ENCODE measurements at places on chromosomes 4 and X. TPM values are rescaled to one million over a fixed set of nuclear protein-coding genes. Genes with fewer than 3 reads are reported as not detected.

Gene NSG1
- total RNA-seq, result 11.4 TPM

Gene AWAT2
- total RNA-seq, result not detected

Gene BMP3
- total RNA-seq, result not detected

Gene HAND2
- not detected for total RNA-seq

Gene RNF128
- not detected for total RNA-seq

Gene HGFAC
- total RNA-seq, result not detected

Gene USP17L19
- total RNA-seq, result not detected

Gene S100P
- total RNA-seq, result 19.3 TPM

Data from activated CD4-positive, alpha-beta memory T cell treated with anti-CD3 and anti-CD28 coated beads for 36 hours (primary cell).